ENCODE measurements at places on chromosomes 4 and X.

DNA sequence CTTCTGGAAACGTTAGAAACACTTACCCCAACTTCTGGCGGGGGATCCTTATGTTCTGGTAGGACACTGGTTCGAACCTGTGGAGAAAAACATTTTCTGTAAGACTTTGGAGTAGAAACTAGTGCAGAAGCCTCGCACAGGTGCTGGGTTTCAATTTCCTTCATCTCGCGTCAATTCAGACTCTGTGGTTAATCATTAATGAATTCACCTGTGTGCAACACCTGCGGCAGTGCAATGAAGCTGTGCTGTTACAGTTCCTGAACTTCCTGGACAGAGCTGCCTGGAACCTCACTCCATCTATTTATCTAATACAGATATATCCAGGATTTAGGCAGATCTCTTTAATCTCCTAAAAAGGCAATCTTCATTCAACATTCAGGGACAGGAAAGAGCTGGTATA is 531.4 kb downstream of the INPP4B start:
- no peak for DNase-seq

- no peak for DNase-seq
Observed at GRCh38 chr4:154364066-154364845, 127.3 kb downstream of the DCHS2 start.

GRCh38 chrX:2416851-2417604 is 83.7 kb downstream of the DHRSX start:
- DNase-seq, result no peak

DNA sequence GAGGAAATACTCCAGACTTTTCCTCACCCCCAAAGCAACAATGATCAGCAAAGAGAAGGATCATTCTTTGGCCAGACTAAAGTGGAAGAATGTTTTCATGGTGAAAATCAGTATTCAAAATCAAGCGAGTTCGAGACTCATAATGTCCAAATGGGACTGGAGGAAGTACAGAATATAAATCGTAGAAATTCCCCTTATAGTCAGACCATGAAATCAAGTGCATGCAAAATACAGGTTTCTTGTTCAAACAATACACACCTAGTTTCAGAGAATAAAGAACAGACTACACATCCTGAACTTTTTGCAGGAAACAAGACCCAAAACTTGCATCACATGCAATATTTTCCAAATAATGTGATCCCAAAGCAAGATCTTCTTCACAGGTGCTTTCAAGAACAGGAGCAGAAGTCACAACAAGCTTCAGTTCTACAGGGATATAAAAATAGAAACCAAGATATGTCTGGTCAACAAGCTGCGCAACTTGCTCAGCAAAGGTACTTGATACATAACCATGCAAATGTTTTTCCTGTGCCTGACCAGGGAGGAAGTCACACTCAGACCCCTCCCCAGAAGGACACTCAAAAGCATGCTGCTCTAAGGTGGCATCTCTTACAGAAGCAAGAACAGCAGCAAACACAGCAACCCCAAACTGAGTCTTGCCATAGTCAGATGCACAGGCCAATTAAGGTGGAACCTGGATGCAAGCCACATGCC is 89.7 kb downstream of the TET2 start:
- no peak for DNase-seq

DNA sequence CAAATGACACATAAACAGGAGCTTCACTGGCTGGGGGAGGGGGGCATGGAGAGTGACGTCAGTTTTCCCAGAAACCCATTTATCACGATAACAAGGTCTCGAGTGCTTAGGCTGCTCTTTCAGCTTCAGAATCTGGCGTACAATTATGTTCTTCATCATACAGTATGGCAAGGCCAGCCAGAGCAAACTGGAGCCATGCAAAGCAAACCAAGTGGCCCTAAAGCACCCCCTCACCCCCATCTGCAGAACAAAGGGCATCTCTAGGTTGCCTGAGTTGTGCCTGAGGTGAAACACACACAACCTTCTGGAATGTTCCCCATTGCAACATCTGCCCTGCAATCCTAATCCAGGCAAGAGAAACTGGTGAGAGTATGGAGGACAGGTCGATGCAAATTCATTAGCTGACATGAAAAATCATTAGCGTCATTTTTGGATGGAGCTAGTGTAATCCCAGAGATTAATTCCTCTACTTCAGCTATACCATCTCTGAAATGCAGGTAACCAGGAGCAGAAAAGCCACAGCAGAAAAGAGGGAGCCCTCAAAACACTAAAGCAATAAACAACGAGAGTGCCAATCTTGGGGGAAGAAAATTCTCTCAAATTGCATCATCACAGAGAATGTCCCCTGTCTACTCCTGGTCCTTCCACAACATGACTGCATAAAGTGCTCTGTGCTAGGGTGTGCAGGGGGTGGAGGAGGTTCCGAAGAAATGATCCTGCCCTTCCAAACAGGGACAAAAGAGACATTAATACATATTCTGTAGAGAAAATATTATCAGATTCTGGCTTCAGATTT is 1.8 kb downstream of the SEPTIN6 start:
- no peak for DNase-seq

- no peak for DNase-seq
Observed at GRCh38 chr4:151259752-151260151, 17.2 kb upstream of the PRSS48 start.

- DNase-seq, result no peak
Observed at GRCh38 chr4:158710814-158711213, 12.4 kb downstream of the PPID start.

- no peak for DNase-seq
Observed at GRCh38 chr4:8862334-8862733, 9.3 kb downstream of the HMX1 start.

- no peak for DNase-seq
Observed at GRCh38 chr4:38621028-38621684, 42.8 kb upstream of the KLF3 start.

- DNase-seq, result no peak
Observed at GRCh38 chr4:47612116-47613023, 127.3 kb downstream of the ATP10D start.

- DNase-seq, result no peak
Observed at GRCh38 chr4:102524691-102525090, 23.5 kb downstream of the NFKB1 start.

- DNase-seq, result no peak
Observed at GRCh38 chr4:128333309-128334018, 45.9 kb upstream of the PGRMC2 start.

DNA sequence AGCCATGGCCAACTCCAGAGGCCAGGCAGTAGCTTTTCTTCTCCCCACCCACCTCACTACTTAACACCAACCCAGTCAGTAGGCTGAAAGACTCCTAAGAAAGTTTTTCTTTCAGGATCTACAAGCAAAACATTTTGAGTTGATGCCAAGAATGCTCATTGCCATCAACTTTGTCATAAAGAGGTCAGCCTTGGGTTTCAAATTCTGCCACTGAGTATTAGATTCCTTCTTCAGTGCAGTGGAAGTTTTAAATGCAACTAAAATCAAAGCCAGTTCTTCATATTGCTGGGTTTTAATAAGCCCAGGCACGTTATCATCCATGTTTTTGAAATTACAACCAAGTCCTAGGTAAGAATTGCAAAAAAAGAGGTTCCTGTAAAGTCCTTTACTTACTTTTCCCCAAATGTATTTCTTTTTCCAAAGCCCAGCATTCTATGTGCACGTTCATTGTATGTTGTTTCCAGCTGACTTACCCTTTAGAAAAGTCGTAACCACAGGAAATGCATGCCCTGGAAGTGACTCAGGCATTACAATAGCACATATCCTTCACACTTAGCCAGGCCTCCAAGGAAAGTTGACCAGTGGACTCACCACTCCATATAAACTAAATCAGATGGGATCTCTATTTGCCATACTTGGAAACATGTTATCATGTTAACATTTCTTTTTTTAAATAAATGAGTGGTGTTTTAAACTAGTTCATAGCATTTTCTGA is 229.9 kb downstream of the SOX3 start:
- DNase-seq, result no peak

GRCh38 chrX:150567645-150568319 is 639 bp upstream of the MTM1 start:
- DNase-seq, result no peak

DNA sequence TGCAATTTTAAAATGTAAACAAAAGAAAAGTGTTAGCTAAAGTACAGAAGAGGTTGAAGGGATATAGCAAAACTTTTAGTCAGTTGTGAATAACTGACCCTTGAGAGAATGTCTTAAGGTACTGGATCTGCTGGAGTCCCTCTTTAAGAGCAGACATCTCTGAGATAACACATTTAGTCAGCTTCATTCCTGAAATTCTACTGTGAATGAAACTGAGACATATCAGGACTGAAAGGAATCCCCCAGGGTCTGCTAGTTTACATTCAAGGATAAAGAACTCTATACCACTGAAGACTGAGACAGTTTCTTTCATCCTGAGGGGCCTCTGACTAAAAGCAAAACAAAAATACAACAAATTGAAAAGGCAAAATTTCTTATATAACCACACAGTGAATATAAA is 54.4 kb downstream of the PGRMC1 start:
- DNase-seq, result no peak

DNA sequence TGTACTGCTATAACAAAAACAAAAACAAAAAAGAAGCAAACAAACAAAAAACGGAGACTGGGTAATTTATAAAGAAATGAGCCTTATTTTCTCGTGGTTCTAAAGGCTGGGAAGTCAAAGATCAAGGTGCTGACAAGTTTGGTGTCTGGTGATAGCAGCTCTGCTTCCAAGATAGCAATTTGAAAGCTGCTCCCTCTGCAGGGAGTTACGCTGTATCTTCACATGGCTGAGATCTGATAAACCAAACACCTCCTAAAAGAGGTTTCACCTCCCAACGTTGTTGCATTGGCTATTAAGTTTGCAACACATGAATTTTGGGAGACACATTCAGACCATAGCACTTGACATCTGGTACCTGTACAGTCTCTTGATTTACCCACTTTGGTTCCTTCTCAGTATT is 854.2 kb downstream of the CENPC start:
- no peak for DNase-seq

- DNase-seq, result no peak
Observed at GRCh38 chr4:120611092-120611491, 311.4 kb downstream of the PRDM5 start.

GRCh38 chr4:72858328-72858727 is 211.2 kb downstream of the COX18 start:
- no peak for DNase-seq

- no peak for DNase-seq
Observed at GRCh38 chrX:135977611-135978010, 3.8 kb upstream of the MMGT1 start.

- DNase-seq, result no peak
Observed at GRCh38 chr4:113327494-113327893, 278.0 kb downstream of the ANK2 start.

- DNase-seq, result no peak
Observed at GRCh38 chr4:8600686-8601085, 8.1 kb downstream of the CPZ start.

DNA sequence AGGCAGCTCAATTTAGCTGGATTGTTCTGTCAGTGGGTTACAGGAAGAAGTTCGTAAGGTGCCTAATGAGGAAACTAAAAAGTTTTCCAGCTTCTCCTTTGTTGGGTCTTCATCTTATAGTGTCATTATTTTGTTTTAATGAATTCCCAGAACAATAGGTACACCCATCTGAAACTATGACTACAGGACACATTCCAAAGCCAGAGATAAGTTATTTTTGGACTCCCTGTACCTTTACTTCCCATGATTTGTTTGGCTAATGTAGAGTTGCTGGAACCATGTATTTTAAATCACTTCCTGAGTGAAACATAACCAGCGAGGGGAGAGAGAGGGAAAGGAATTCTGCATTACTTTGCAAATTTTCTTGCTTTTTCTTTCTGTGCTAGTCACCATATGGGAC is 114.0 kb downstream of the CLCN5 start:
- DNase-seq, result no peak

DNA sequence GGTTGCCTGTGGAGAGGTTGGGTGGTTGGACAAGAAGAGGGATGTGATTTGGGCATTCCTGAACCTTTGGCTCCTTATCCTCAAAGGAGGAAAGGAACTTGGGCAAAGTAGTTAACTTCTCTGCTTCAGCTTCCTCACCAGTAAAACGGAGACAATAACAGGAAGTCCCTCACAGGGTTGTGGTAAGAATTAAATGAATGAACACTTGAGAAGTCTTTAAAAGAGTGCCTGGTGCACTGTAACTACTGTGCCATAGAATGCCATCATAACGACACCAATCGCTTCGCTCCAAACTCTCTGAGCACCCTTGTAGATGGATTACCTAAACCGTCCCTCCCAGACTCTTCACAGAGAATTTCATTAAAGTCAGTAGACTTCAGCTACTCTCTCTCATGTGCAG is 10.5 kb downstream of the ZCCHC18 start:
- DNase-seq, result no peak

GRCh38 chr4:8117278-8117682 is 41.3 kb downstream of the ABLIM2 start:
- no peak for DNase-seq

- DNase-seq, result no peak
Observed at GRCh38 chr4:80286451-80286850, 20.0 kb downstream of the FGF5 start.

DNA sequence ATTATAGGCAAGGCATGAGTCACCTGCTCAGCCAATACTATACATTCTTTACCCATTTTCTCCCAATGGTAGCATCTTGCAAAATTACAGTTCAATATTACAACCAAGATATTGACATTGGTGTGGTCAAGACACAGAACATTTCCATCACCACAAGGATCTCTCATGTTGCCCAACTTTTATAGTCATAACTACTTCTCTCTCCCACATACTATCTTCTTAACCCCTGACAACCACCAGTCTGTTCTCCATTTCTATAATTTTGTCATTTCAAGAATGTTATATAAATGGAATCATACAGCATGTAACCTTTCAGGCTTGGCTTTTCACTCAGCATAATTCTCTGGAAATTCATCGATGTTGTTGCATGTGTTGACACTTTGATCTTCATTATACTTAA is 144.9 kb downstream of the ENOX2 start:
- no peak for DNase-seq

DNA sequence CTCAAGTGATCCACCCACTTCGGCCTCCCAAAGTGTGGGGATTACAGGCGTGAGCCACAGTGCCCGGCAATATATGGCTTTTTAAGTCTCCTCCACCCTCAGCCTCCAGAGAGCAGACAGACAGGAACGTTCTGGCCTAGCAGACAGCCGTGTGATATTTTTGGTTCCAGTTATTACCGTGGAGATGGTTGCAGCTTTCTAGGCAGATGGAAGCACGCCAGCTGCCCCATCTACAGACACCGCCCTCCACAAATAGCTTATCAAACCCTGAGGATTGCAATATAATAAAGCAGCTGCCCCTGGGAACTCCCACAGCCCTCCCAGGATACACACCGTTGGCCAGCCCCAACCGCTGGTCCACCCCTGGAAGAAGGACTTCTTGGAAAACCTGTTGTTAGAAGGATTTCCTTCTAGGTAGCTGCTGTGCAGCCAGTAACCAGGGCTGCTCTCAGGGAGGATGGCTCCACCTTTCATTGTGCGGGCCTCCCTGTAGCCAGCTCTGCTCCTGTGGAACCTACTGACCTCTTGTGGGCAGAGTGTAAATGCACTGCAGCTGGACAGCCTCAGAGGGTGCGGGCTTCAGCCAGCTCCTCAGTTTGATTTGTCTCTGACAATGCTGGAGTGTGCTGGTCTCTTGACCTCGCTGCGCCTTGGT is 44.0 kb downstream of the SLC25A5 start:
- no peak for DNase-seq

GRCh38 chrX:71510161-71510560 is 22.7 kb upstream of the OGT start:
- DNase-seq, result no peak

GRCh38 chrX:14865201-14865600 is 7.7 kb downstream of the FANCB start:
- no peak for DNase-seq

GRCh38 chr4:164613792-164614191 is 140.1 kb upstream of the SMIM31 start:
- no peak for DNase-seq

- DNase-seq, result no peak
Observed at GRCh38 chrX:39497702-39498265, 600.0 kb downstream of the BCOR start.

Measured in esophagus squamous epithelium (tissue), 5 donors.